ENCODE measurements at places on chromosomes 16 and 17. TPM values are rescaled to one million over a fixed set of nuclear protein-coding genes. Genes with fewer than 3 reads are reported as not detected.

The ATMIN gene
- total RNA-seq, result 21.5 TPM

The NATD1 gene
- total RNA-seq, result 8.6 TPM

The PRKCB gene
- total RNA-seq, result 71.6 TPM

The BICDL2 gene
- not detected for total RNA-seq

The IGSF6 gene
- total RNA-seq, result 0.54 TPM

DNA sequence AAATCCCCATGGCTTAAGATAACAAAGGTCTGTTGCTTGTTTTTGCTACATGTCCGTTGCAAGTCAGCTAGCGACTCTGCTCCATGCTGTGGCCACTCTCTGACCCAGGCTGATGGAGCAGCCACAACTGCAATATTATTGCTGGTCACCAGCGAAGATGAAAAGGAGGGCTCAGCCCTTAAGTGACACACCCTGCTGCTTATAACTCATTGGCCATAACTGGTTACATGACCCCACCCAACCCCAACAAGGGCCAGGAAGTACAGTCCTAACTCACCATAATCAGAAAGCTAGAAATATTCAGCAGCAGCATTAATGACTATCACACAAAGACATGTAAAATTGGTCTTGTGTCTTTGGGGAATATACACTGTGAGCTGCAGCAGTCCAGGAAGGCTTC is 224.3 kb downstream of the SOX9 start:
- DNase-seq, result no peak

DNA sequence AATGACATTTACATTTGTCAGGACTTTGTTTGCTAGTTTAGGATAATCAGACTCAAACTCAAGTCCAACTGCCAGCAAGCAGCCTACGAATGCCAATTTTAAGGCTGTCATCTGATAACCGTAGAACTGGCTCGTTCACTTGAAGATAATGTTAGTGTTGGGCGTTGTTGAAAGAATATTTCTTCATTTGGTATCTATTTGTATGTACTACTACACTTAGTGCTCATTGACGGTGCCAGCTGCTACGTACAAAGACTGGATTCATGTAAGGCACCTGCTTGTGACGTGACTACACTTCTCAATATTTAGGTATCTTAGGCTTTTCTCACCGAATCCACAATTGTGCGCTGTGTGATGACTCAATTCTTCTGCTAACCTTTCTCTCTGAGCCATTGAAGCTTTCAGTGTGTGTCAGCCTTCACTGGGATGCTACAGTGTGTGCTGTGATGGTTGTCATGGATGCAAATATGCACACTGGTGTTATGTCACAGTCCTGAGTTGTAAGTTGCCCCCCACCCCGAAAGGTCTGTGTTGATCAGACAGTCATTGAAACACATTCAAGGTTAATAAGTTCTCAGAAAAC is 5.7 kb downstream of the ATP2C2 start:
- no peak for DNase-seq

GRCh38 chr17:40560592-40561293 is 4.5 kb downstream of the CCR7 start:
- DNase-seq, result no peak

- DNase-seq, result no peak
Measured at GRCh38 chr17:37413875-37414519, 7.3 kb downstream of the TADA2A start.

DNA sequence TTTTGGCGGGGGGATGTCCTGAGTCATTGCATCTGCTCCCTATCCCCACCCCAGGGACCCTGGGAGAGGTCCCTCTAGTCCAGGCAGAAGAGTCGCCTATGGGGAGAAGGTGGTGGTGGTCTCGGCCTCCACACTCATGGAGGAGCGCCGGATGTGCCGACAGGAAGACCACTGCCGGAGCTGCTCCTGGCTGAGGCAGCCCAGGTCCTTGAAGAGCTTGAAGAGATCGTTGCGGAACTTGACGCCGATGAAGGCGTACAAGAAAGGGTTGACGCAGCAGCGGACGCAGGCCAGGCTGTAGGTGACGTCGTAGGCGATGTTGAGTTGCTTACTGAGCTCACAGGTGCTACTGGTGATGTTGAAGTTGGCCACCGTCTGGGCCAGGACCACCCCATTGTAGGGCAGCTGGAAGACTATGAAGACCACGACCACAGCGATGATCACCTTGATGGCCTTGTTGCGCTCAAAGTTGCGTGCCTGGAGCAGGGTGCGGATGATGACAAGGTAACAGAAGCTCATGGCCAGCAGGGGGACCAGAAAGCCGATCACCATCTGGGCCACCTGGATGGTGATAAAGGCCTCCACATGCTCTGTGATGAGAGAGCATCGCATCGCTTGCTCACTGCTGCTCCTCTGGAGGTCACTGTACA is 10.5 kb downstream of the CCR7 start:
- no peak for DNase-seq

DNA sequence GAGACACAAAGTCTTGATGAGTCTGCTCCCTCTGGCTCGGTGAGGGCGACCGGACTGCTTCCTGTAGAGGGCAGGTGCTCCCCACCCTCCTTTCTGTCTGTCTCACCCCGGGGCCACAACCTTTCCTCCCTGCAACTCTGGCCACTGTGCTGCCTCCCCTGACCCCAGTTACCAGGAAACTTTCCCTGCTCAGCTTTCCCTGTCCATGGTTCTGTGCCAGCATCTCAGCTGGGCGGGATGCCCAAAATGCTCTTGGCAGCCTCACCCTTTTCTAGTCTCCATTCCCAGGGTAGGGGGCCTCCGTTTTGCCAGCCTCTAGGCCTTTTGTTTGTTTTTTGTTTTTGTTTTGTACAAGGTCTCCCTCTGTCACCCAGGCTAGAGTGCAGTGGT is 1.4 kb downstream of the PLD2 start:
- DNase-seq, result no peak

- DNase-seq, result no peak
Measured at GRCh38 chr16:4687946-4688673, 5.3 kb upstream of the NUDT16L1 start.

GRCh38 chr17:78248051-78248914 is 16.9 kb downstream of the TMEM235 start:
- no peak for DNase-seq

DNA sequence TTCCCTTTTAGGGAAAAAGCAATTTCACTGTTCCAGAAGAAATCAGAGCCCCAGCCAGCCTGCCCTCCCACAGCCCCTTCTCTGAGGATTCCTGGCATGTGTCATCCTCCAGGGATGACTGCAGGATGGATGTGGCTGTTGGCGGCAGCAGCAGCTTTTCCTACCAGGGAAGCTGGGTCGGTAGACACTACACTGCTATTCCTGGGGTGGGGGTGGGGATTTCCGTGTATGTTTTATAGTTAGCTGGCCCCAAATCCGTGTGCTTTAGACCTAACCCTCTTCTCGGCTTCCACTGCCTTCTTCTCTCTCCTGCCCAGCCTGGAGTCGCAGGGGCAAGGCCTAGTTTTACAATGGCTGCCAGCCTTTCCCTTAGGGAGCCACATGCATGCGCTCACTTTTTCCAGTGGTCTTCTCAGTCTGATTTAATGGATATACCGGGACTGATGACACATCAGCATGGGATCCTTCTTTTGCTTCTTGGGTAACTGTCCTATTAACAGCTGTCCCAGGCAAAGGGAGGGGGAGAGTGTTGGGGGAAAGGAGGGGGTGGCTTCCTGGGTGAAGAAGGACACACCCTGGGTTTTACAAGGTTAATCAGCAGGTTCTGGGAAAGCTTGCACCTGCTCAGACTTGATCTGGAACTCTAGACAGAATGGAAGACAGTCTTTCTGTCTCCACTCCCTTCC is 2.7 kb upstream of the NFE2L1 start:
- DNase-seq, result no peak
